ENCODE measurements at places on chromosomes 12 and 14.

DNA sequence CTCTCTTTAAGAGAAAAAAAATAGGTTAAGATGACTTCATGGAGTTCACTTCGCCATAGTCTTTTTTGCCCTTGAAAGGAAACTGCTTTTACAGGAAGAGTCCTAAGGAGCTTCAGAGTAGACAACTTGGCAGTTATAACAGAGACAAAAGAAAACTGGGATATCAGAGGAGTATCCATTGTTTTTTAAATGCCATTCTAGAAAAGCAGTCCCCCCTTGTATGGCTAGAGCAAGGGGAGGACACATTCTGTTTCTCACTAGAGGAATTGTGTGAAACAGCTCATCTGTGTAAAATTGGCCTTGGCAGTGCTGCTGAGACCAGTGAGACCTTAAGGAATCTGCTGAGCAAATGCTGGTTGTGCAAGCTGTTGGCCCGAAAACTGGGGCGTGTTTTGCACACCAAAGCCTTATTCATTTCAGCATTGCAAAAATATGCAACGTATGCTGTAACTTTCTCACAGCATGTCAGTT, 128.0 kb downstream of the GPR135 start:
- no peak for DNase-seq

DNA sequence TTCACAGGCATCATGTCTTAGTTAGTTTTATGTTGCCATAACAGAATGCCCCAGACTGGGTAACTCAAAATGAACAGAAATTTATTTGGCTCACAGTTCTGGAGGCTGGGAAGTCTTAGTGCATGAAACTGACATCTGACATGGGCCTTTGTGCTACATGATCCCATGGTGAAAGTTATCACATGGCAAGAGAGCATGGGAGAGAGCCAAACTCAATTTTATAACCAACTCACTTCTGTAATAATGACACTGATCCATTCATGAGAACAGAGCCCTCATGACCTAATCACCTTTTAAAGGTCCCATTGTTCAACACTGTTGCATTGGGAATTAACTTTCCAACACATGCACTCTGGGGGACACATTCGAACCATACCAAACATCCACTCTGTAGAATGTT, 1015.1 kb downstream of the DIO2 start:
- DNase-seq: no peak

DNA sequence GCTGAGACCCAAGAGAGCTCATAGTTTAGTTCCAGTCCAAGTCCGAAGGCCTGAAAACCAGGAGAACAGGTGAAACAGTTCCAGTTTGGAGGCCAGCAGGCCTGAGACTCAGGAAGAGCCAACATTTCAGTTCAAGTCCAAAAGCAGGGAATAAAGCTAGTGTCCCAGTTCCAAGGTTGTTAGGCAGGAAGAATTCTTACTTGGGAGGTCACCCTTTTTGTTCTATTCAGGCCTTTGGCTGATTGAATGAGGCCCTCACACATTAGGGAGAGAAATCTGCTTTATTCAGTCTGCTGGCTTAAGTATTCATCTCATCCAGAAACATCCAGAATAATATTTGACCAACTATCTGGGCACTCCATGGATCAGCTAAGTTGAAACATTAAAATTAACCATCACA, 294.6 kb downstream of the PCNX1 start:
- no peak for DNase-seq

DNA sequence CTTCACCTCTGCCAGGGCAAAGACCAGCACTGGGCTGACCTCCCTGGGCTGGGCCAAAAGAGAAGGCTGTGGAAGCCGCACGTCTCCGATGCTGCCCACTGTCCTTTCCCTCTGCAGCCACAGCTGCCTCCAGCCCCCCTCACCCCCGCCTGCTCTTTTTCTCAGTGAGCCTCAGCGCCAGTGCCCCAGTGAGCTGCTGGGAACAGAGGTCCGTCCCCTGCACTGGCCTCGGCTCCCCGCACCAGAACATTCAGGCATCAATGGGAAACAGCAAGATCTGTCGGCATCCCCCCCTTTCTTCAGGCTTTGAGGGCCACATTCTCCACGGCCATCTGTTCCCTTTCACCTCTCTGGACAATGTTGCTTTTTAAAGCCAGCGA, 398.1 kb downstream of the ZFP36L1 start:
- DNase-seq: no peak

DNA sequence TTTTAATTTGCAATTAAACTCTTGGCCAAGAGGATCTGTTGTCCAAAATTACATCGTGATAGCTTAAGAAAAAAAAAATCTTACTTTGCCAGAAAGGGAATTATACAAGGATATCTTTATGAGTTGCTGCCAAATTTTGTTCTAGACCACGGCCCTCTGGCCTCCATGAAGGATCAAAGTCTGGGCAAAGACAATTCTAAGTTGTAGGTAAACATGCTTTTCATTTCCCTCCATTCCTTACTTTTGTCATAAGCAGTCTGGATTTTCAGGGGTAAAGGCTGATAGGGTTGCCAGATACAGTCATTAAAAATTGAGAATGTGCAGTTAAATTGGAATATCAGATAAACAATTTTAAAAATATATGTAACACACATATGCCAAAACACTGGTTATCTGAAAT, 135.1 kb downstream of the MON2 start:
- no peak for DNase-seq

- no peak for DNase-seq
Measured at GRCh38 chr14:51014625-51015024, 70.3 kb upstream of the PYGL start.

DNA sequence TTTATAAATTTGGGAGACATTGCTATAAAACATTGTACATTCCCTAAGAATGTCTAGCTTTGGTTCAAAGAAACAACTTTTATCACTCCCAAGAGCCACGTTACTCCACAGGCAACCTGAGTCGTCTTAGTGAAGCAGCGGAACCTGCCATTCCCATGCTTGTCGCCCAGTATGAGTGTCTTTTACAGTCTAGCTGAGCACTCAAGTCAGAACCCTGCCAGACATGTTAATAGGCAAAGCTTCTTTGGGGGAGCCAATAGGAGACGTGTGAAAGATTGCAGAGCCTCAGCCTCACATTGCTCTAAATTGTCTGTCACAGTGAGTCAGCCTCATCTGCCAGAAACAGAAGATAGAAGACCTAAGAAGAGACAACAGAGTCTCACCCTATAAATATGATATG, 541.6 kb upstream of the FLRT2 start:
- DNase-seq: no peak

DNA sequence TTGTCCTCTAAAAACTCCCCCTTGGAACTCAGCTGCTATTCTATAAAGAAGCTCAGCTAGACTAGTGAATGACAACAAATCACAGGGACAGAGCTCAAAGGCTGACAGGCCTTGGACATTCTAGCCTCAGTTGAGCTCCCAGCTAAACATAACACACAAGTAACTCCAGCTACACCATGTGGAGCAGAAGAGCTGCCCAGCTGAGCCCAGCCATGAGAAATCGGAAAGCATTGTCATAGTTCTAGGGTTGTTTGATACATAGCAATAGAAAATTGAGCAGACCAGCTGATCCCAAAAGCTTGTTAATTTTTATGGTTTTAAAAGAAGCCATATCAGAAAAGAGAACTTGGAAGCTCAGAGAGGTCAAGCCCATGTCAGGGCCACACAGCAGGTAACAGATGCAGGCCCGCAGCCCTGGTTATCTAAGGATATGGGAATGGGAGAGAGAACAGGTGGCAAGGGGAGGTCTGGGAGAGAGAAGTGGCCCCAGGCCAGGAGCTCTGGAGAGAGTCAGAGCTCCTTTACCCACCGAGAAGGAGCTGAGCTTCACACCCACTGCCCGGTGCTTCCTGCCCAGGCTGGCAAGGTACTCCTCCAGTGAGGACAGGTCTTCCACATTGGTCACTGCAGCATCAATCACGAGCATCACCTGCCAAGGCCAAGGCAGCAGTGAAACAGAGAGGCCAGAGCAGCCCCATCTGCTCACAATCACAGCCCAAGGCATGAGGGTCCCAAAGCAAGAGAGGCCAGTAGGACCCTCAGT, 2.9 kb downstream of the NGB start:
- no peak for DNase-seq

DNA sequence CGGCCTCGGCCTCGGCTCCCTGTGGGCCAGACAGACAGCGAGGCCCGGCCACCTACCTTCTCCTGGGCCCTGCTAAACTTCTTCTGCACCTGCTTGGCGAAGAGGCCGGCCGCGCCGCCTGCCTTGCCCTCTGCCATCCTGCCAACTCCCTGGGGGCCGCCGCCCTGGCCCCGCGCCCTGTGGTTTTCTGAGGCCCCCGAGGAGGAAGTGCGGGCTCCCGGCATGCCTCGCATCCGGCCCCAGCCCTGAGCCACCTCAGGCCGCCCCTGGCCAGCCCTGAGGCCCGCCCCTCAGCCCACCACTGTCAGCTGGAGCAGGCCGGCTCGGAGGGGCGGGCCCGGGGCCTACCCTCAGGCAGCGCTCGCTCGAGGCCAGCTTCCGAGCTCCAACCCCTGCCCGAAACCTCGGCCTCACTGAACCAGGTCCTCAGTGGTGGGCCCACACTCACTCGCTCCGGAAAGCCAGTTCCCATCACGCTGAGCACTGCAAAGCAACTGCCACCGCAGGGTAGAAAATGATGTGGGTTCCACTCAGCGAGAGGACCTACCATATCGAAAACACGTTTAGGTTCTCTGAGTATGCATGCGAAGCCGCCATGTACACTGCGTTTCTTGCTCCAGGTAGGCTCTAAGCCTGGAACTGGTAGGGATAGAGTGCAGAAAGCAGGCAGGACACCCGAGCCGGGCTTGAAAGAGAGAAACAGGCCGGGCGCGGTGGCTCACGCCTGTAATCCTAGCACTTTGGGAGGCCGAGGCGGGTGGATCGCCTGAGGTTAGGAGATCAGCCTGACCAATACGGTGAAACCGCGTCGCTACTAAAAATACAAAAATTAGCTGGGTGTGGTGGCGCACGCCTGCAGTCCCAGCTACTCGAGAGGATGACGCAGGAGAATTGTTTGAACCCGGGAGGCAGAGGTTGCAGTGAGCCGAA, at the start of gene BIN2:
Gene BIN2, minus strand, starts transcription at position 209 of the 930 bp plus-strand sequence. Its CDS starts 72 bp downstream, at position 137.
- DNase-seq: peak; percentile 54

DNA sequence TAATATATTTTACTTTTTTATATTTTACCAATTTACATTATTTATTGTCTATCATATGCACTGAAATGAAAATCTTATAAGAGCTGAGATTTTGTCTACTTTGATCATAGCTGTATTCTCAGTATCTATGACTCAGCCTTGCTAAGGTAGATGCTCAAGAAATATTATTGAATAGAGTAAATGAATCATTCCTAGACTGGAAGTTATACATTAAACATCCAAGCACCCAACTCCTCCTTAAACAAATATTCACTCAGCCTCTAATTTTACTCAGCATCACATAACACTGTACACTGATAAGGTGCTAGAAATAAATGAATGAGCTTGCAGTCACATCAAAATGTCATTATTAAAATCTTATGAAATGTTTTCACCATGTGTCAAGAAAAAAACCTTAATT, 1424.9 kb downstream of the LRFN5 start:
- no peak for DNase-seq

- DNase-seq: no peak
Measured at GRCh38 chr12:90940872-90941499, 14.0 kb downstream of the CCER1 start.

DNA sequence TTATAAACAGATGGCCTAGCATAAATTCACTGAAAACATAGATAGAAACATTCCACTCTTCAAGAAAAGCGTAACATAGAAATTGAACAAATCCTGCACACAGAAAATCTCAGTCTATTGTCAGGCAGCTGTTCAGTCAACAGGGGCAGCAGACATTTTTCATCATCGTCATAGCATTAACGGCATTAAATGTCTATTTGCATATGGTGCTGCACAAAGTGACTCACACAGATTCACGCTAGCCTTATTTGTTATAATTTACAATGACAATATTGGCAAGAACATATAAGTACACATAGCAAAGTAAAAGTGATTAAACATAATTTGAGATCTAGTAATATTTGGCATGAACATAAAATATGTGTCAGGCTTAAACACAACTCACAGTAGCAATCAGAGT, 95.7 kb downstream of the CEP128 start:
- no peak for DNase-seq

DNA sequence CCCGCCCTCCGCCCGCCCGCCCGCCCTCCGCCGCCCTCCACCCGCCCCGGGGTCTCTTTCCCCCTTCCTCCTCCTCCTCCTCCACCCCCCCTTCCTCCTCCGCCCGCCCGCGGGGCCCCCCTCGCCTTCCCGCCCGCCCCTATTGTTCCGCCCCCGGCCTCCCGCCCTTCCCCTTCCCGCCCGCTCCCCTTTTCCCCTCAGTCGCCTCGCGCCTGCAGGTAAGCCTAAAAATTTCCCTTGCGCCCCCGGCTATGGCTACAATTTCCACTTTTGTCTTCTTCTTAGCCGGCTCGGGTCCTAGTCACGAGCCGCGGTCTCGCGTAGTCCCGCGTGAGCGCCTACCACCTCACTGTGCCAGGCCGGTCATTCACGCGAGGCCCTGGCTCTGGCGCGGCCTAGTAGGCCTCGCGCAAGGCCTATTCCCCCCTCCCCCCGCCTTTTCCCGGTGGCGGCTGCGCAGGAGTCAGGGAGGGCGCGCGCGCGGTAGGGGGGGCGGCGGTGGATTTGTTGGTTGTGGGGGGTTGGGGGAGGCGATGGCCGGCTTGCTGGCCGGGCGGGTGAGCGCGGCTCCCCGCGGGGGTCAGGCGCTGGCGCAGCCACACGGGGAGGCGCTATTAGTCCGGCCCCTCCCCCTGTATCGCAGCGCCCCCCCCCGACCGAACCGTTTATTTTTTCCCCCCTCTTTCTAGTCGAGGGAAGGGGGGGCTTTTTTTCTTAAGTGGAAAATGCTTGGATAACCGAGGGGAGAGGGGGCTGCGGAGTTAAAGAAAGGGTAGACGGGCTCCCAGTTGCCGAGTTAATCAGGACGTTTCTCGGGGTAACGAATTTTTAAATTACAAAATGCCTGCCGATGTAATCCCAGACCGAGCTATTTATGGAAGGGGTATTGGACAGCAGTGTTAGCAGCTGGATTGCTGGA, 516 bp downstream of the PCBP2 start:
- DNase-seq: peak; percentile 47

DNA sequence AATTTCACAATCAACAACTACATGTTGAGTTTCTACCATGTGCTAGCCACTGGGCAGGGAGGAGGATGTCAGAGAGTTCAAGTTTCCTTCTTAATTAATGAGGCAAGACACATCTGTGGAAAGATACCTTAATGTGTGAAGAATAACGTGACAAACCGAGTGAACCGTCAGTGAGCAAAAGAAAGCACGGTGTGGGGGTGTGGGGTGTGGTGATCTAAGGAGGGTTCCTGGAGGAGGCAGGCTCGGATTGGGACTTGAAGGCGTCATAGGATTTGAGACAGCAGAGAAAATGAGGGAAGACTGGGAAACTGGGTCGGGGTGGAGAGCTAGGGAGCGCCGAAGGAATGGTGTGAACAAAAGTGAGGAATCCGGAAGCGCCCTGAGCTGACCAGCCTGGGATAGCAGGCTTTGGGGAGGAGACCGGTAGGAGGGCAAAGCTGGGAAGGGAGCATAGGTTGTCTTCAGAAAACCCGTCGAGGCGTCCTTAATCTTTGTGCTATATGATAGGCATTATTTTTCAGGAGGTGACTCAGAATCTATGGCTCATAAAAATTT, 22.3 kb downstream of the GALNT8 start:
- DNase-seq: no peak

- DNase-seq: no peak
Measured at GRCh38 chr14:85752175-85752574, 222.2 kb downstream of the FLRT2 start.

GRCh38 chr12:46794593-46795190, 31.1 kb downstream of the SLC38A4 start:
- no peak for DNase-seq
